ENCODE measurements at places on chromosomes 16 and 17.
A peak's percentile ranks its signal among the peaks of the same experiment; 100 is the strongest.

DNA sequence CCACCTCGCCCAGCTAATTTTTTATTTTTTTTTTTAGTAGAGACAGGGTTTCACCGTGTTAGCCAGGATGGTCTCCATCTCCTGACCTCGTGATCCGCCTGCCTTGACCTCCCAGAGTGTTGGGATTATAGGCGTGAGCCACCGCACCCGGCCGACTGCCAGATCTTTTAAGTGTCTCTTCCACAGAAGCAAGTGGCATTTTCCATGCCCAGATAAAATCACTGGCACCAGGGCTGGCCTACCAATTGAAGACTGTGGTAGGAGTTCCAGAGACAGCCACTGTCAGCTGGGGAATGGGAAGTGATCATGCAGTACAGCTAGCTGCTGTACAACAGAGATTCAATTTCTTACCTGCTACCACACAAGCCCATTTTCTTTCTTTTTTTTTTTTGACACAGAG lies 17.9 kb downstream of the CNP start:
- no peak for DNase-seq

GRCh38 chr17:2084036-2084765 lies 29.3 kb downstream of the HIC1 start:
- no peak for DNase-seq

DNA sequence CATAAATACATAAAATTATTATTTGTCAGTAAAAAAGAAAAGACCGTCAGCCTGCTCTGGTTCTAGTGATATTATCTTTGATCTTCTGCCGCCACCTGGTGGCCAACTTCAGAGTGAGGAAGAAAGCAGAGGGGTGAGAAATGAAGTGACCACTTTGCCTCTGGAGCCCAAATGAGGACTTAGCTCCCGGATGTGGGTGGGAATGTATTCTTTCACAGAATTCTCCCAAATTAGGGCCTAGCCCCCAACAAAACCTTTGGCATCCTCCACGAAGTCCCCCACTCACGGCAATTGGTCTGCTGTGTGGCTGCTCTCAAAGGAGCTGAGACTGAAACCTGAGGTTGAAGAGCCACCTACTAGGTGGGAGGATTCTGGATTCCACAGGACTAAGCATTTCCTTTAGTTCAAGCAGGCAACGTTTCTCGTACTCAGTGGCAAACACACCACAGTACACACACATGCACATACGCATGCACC lies 4.9 kb upstream of the ZNF267 start:
- DNase-seq: peak; percentile 90

DNA sequence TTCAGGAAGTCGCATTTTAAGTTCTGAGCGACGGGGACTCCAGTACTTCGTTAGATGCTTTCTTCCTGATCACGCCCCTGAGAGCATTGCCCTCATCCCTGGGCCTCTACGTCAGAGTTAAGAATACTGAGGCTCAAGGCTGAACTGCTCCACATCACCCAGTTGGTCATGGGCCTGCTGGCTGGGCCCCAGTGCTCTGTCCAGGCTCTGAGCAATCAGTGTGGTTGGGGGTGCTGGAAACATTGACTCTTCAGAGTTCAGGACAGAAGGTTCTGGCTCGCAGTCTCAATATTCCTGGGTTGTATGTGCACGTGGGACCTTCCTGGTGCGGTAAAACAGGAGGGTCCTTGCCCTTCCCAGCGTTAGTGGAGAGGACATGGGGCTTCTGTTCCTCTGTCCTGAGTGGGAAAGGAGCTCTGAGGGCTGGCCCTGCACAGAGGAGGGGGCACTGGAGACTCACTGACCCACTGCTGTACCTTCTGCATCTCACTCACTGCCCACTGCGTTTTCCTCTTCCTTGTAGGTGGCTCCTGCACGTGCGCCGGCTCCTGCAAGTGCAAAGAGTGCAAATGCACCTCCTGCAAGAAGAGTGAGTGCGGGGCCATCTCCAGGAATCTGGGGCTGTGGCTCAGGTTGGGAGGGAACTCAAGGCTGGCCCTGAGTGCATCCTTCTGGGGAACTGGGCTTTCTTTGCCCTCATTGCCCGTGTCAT lies 518 bp downstream of the MT1E start:
- no peak for DNase-seq

DNA sequence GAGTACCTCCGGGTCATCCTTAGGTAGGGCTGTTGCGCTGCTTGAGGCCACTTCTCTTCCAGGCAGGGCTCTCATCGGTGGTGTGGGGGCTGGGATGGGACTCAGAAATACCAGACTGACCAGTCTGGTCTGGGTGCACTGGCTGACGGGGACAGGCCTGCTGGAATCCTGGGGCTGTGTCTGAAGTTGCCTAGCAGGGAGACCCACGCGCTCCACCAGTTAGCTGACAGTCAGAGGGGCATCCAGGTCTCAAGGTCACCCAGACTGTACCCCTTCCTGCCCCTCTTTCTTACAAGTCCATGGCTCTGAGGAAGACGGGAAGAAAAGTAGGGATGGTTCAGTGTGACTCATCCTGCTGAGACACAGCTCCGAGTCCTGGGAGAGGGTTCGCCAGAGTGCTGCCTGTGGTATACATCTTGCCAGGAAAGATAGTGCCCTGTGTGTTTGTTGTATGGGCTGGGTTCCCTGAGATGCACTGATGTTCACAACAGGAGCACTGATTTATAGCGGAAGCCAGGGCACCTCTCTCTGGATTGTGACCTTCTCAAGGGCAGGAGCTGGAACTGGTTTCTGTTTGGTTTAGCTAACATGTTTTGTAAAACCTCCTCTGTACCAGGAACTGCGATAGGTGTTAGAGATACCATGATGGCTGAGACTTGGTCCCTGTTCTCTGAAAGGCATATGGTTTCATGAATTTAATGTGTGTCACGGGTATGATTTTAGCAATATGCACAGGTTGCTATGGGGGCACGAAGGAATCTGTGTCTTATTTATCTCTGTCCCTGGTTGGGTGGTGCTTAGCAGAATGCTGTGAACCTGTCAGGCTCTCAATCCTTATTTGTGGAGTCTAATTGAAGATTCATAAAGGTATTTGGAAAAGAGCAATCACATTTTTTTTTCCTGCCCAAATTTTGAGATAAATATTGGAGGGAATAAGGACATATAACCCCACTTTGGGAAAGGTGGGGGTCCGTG lies 97.5 kb downstream of the OR1D5 start:
- DNase-seq: no peak

DNA sequence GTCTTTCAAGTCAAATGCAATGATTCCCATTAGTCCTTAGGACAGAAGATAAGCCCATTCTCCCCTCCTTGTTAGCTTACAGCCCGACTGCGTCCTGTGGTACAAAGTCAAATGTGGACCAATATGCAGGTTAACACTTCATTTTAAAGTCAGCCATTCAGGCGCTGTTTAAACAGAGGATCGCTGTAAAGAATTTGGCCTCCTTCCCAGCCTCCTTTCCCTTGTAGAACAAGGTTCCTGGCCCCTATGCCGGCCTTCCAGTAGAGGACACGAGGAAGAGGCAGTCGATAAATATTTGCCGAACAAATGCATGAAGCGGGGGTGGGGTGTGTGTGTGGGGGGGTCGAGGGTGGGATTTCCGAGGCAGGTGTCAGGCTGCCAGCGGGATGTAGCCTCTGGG lies 4.3 kb downstream of the SDK2 start:
- DNase-seq: peak; percentile 56

- DNase-seq: peak; percentile 69
These were observed 63.3 kb downstream of the PECAM1 start for GRCh38 chr17:64327201-64327930.

DNA sequence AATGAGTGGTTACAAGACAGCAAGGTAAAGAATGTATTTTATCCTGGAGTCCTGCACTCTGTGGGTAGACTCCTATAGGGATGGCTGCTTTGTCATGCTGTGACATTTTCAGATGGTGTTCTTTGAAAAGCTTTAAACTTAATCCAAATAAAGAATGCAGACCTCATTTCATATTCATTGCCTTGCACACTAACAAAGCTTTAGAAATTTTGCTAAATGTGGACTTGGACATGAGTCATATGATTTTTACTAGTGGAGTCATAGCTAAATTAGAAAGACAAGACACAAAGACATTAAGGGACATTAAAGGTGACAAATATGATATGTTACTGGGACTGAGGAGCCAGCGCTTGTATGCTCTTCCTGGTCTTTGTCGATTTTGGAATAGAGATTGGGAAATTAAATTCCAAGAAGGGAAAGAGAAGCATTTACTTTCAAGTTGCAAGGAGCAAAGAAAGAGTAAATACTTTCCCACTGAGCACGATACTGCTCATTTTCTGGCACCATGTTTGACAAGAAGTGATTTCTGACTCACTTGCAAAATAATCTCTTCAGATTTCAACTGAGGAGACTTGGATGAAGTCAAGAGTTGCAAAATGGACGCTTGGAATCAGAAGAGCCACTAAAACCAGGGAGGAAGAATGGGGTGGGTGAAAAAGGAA lies 152.9 kb upstream of the MYOCD start:
- DNase-seq: no peak

Measured in tongue (tissue), 3 donors.